Lung (tissue), 17 donors: ENCODE measurements at places on chromosomes 12 and 14. TPM values are rescaled to one million over a fixed set of nuclear protein-coding genes. Genes with fewer than 3 reads are reported as not detected.

Gene MAPK1IP1L
- 61.3 TPM for polyA plus RNA-seq

Gene KRT75
- 0.01 TPM for polyA plus RNA-seq

Gene SDR9C7
- polyA plus RNA-seq: not detected

Gene TCL1B
- polyA plus RNA-seq: 0.03 TPM

Gene MOK
- polyA plus RNA-seq: 15.5 TPM

GRCh38 chr14:95282354-95282985 lies 37.2 kb downstream of the CLMN start:
- no peak for DNase-seq

GRCh38 chr12:51118706-51119105 lies 35.3 kb upstream of the CSRNP2 start:
- no peak for DNase-seq

DNA sequence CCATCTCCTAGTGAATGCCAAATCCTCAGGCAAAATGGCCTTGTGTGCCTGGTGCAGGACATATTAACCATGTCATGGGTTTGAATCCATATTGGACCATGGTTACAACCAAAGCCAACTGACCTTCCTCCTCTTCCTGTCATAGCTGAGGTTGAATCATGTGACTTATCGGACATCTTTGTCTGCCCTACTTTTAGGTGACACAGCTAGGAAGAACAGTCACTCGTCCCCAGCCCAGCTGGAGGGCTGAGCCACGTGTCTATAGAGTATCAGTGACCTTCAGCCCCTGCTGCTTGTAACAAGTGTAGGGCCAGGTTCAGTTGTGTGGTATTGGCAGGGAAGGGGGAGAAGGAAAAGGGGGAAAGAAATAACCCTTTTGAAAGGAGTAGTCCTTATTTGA lies 225.2 kb downstream of the KTN1 start:
- no peak for DNase-seq

DNA sequence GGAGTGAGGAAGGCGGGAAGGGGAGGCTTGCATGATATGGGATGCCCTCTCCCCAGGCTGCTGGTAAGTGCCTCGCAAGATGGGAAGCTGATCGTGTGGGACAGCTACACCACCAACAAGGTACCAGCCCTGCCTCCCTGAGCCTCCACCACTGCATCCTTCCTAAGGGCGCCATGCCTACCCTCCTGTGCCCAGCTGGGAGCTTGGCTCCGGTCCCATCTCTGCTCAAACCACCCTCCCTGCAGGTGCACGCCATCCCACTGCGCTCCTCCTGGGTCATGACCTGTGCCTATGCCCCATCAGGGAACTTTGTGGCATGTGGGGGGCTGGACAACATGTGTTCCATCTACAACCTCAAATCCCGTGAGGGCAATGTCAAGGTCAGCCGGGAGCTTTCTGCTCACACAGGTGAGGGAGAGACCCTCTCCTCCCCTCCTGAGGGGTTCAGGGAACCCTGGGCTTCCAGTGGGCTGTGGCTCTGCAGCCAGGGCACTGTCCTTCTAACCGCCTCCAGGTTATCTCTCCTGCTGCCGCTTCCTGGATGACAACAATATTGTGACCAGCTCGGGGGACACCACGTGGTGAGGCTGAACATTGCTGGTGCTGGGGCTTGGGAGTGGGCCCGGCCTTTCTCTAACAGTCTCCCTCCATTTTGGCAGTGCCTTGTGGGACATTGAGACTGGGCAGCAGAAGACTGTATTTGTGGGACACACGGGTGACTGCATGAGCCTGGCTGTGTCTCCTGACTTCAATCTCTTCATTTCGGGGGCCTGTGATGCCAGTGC lies 2.6 kb downstream of the GNB3 start:
- DNase-seq: no peak

GRCh38 chr12:120361506-120362208 lies 7.3 kb downstream of the MSI1 start:
- DNase-seq: peak; percentile 93

- DNase-seq: no peak
Measured at GRCh38 chr14:76832503-76832988, 6.3 kb downstream of the LRRC74A start.
